ENCODE measurements at places on chromosomes 4 and X. TPM values are rescaled to one million over a fixed set of nuclear protein-coding genes. Genes with fewer than 3 reads are reported as not detected.

DNA sequence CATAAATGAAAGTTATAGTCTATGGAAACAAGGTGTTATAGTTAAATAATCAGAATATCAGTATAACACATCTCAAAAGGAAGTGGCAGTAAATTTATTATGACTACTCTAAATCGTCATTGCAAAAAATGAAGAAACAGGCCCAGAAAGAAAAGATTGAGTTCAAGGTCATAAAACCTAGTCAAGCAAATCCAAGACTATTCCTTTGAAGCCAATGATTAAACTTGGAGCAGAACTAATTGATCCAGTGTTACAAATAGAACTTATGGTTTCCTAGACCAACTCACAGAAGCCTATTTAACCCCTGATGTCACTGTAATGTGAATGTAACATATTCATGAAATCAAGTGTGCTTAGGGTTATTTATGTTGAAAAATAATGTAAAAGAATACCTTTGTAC, 1.9 kb downstream of the FAM199X start:
- DNase-seq: no peak

DNA sequence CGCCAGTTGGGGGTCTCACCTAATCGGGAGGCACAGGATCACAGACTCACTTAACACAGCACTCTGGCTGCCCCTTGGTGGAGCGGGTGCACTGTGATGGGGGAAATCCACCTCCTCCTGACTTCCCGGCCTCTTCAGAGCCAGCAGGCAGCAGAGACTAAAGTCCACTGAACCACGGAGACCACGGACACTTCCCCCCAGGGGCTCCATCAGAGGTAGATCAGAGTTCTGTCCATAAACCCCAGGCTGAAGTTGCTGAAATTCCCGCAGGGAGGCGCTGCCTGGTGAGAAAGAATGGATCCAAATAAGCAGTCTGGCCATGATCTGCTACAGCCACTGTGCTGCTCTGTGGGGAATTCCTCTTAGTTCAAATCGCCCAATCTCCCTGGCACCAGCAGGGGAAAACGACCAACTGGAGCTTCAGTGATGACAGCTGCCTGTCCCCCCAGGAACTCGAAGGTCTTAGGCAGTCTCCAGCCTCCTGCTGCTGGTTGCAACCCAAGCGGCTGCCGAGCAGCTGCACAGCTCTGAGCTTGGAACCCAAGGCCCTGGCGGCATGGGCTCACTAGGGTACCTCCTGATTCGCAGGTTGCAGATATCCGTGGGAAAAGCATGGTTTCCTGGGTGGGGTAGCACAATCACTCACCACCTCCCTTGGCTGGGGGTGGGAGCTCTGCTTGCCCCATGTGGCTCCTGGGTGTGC, 106.9 kb upstream of the DCAF12L2 start:
- no peak for DNase-seq

- DNase-seq: no peak
These were observed 9.6 kb upstream of the GRSF1 start for GRCh38 chr4:70849291-70849690.

- DNase-seq: no peak
These were observed 12.2 kb downstream of the ITIH6 start for GRCh38 chrX:54785901-54786300.

DNA sequence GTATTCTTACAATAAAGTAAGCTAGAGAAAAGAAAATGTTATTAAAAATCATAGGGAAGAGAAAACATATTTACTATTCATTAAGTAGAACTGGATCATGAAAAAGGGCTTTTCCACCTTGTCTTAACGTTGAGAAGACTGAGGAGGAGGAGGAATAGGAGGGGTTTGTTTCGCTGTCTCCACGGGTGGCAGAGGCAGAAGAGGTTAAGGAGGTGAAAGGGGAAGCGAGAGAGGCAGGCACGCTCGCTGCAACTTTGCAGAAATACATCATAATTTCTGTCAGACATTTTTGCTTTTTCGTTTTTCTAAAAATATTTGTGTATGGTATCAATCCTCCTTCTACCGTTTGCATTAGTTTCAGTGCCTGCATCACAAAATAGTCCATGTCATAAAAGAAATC, 2375.1 kb upstream of the AGA start:
- no peak for DNase-seq

DNA sequence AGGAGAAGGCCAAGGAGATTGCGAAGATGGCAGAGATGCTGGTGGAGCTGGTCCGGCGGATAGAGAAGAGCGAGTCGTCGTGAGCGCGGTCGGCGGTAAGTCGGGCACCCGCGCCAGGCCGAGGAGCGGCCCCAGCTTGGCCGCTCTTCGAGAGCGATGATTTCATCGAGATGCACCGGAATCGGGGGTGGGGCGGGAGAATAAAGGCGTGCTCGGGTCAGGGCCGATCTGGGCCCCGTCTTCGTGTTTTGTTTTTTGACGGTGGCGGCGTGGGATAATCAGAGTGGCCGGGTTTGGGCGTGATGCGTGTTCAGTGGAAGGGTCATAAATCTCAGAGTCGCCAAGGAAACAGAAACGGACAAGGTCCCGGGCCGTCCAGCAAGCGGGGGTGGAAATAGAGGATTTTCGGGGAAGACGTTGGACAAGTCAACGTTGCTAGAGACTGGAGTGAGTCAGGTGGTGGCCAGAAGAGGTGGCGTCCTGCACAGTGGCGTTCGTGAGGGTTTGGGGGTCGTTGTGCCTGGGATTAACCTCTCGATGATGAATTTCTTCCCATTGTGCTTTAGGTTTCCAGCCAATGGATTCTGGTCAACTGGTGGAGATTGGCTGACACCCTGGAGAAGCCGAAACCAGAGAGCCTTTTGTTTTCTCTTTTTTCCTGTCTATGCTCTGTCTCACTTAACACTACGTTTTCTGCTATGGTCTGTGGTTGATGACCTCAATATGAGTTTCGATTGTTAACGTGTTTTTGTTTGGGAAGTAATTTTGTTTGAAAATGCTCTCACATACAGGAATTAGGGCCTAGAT, 882 bp downstream of the MRFAP1 start:
- peak; percentile 41 for DNase-seq

DNA sequence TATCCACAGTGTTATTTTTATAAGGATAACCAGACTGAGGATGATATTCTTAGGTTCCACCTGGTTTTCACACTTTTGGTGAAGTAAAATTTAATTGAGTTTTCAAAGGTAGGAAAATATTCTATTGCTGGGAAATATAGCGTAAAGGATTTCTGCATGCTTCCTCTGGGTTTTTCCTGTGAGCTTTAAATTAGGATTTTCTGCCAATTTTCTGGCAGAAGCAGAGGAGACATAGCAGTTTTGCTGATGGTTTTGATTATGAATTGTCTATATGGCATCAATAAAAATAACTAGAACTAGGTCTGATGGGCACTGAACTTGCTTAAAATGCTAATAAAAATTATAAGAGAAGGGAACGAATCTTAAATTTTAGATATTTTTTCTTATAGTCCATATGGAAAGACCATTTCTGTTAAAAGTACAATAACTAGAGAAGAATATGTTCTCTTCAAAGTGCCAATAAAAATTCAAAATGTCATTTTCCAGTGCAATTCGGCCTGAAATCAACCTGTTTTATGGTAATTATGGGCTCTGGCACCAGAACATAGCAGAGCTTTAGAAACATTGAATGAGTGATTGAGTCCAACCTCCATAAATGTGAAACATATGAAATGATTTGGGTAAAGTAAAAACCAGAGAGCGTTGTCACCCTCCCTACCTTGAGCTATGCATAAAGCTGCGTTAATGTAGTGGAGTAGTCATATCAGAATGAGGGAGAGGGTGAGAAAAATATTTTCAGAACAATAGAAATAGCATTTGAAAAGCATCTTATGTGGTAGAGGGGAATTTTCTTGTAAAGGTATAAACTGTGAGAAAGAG, 279.7 kb downstream of the SPRY1 start:
- DNase-seq: no peak

GPR34 gene
- total RNA-seq: 0.69 TPM

GYPE gene
- total RNA-seq: 0.27 TPM

NALF2 gene
- 0.69 TPM for total RNA-seq

ARR3 gene
- not detected for total RNA-seq

All from activated T-cell treated with anti-CD3 and anti-CD28 coated beads, Interleukin-2, amount 50 U/mL, for 4 hours (primary cell).